ENCODE measurements at places on chromosomes 2 and 18. TPM values are rescaled to one million over a fixed set of nuclear protein-coding genes. Genes with fewer than 3 reads are reported as not detected.

GRCh38 chr2:191757208-191757607 lies 79.3 kb downstream of the NABP1 start:
- no peaks in the 10 kb centered on the region for H3K27me3 ChIP-seq
- DNase-seq = no peak
- H3K4me3 ChIP-seq = no peak overlapping the region
- H3K36me3 ChIP-seq = no peaks in the 10 kb centered on the region
- H3K27ac ChIP-seq = no peak overlapping the region
- peaks cover 3% of the 10 kb centered on the region for H3K4me1 ChIP-seq

GRCh38 chr2:2107141-2107540 lies 223.9 kb downstream of the MYT1L start:
- H3K36me3 ChIP-seq = no peaks in the 10 kb centered on the region
- H3K27me3 ChIP-seq = no peaks in the 10 kb centered on the region
- no peaks in the 10 kb centered on the region for H3K4me1 ChIP-seq
- no peak overlapping the region for H3K27ac ChIP-seq
- DNase-seq = no peak

- no peaks in the 10 kb centered on the region for H3K36me3 ChIP-seq
- no peak overlapping the region for H3K27ac ChIP-seq
- H3K4me3 ChIP-seq = no peak overlapping the region
- peak; percentile 40 for DNase-seq
- H3K27me3 ChIP-seq = no peaks in the 10 kb centered on the region
These were observed 175.1 kb downstream of the GALNT1 start for GRCh38 chr18:35756506-35757117.

DNA sequence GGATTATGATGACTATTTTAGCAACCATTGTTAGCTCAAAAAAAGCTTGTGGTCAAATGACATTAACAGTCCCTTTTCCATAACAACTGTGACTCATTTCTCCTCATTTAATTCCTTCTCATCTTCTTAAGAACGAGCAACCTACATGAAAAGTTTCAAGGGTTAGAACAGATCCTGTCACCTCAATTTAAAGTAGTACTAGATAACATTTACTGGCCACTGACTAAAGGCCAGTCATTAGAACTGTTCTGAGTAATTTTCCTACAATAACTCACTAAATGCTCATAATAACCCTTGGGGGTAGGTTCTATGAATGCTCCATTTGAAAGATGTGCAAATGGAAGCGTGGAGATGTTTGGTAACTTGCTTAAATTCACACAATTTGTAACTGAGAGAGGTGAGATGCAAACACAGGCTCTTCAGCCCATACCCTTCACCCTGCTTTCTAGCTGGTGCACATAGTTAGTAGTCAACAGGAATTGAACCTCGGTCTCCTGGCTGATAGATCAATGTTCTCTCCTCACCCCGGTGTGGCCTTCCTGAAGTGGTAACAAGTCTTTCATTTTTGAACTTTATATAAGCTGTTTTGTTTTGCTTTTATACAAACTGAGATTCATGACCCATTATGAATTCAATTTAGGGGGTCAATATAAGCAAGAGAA lies 212.5 kb downstream of the SETBP1 start:
- no peak overlapping the region for H3K27ac ChIP-seq
- no peaks in the 10 kb centered on the region for H3K36me3 ChIP-seq
- DNase-seq = no peak
- H3K27me3 ChIP-seq = no peaks in the 10 kb centered on the region

DNA sequence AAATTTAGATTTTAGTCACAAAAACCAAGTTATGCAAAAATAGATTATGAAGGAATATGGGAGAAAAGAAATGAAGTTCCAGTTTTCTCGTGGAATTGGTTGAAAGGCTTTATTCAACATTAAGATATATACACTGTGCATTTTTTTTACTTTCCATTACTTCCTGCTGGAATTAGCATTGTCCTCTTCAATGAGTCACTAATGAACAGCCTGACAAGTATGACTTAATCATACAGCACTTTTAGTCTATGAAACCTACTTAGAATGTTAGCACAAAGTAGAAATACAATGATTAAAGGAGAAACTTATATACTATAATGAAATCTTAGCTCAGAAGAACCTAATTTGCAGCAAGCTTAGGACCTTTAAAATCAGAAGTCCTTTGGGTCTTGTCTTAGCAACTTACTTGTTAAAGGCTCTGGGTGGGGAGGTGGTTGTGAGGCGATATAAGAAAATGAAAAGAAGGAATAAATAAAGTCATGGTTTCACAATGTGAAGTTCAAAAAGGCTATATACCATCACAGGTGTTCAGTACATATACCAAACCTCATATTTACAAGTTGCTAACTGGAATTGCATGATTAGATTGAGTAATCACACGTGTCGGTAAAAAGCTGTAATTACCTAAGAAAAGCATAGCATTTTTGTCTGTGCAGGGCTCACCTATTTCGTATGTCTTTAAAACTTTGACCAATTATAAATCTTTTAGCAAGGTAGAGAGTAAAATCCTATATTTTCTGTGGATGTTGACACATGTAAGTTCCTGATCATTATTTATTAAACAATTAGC lies 236.8 kb downstream of the CAMKMT start:
- no peaks in the 10 kb centered on the region for H3K36me3 ChIP-seq
- H3K4me3 ChIP-seq = no peak overlapping the region
- H3K27ac ChIP-seq = no peak overlapping the region
- DNase-seq = no peak
- H3K27me3 ChIP-seq = no peaks in the 10 kb centered on the region
- H3K4me1 ChIP-seq = no peaks in the 10 kb centered on the region

- H3K27me3 ChIP-seq = no peaks in the 10 kb centered on the region
- H3K4me1 ChIP-seq = no peaks in the 10 kb centered on the region
- DNase-seq = peak; percentile 65
- no peak overlapping the region for H3K4me3 ChIP-seq
- H3K36me3 ChIP-seq = no peaks in the 10 kb centered on the region
- no peak overlapping the region for H3K27ac ChIP-seq
These were observed 22.2 kb upstream of the ITSN2 start for GRCh38 chr2:24382363-24383073.

GRCh38 chr2:21710496-21710895 lies 586.7 kb downstream of the TDRD15 start:
- H3K27me3 ChIP-seq = no peaks in the 10 kb centered on the region
- H3K36me3 ChIP-seq = no peaks in the 10 kb centered on the region
- H3K4me3 ChIP-seq = no peak overlapping the region

GRCh38 chr18:44036501-44036900 lies 644.2 kb upstream of the SETBP1 start:
- no peaks in the 10 kb centered on the region for H3K4me1 ChIP-seq
- DNase-seq = no peak
- no peaks in the 10 kb centered on the region for H3K27me3 ChIP-seq

GRCh38 chr18:58021504-58021903 lies 22.5 kb upstream of the NEDD4L start:
- no peak overlapping the region for H3K4me3 ChIP-seq
- DNase-seq = no peak
- H3K27ac ChIP-seq = no peak overlapping the region
- H3K36me3 ChIP-seq = no peaks in the 10 kb centered on the region

DNA sequence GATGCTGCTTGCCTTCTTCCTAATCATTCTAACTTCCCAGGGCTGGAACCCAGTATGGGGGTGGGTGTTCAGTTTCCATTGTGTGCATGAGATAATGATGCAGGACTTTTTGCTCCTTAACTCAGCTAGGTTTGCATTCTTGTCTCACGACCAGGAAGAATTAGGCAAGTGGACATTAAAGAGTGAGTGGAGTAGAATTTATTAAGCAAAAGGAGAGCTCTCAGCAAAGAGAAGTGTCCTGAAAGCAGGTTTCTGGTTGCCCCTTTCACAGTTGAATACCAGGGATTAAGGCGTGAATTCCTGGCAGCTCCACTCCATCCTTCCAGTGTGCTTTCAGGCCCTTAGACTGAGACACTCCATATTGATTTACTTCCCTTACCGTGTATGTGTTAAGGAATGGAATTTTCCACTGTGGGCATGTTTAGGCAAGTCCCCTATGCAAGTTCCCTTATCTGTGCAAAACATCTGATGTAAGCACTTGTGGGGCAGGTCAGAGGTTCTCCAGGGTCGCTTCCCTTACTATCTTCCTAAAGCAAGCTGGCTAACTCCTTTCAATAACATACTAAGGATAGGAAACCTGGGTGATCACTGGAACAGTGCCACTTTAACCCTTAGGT lies 126.5 kb downstream of the GPR39 start:
- DNase-seq = no peak
- H3K4me3 ChIP-seq = no peak overlapping the region
- no peaks in the 10 kb centered on the region for H3K36me3 ChIP-seq
- H3K27me3 ChIP-seq = no peaks in the 10 kb centered on the region
- no peak overlapping the region for H3K27ac ChIP-seq

DNA sequence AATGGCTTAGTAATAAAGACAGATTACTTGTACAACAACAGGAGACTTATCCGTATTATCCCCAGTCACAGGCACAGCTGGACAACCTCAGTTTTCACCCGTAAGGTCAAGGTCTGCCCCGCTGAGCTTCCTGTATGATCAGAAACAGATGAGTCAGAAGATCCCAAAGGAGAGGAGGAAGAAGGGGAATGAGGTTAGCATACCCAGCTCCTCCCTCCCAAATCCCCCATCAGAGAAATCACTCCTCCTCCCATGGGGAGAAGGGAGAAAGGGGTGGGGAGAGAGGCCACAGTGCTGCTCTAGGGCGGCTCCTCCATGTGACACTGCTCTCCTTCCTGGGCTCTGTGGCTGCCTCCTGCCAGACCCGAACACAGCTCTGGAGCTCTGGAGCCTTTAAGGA lies 53.8 kb upstream of the SPTBN1 start:
- H3K4me1 ChIP-seq = no peaks in the 10 kb centered on the region
- no peaks in the 10 kb centered on the region for H3K27me3 ChIP-seq
- DNase-seq = no peak
- no peak overlapping the region for H3K4me3 ChIP-seq

DNA sequence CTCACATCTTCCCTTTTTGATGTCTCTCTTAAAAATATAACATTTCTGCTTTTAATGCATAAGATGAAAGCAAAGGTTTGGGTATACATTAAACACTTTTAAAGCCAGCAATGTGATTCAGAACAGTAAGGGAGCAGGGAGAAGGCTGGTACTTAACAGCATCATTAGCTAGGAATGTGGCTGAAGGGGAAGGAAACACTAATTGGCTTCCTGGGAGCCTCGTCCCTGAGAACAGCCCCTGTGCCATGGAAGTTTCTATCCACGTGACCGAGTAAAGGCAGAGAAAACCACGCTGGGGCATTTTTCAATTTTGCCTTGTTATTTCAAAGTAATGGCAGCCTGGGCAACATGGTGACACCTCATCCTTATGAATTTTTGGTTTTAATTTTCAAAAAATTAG lies 109.2 kb upstream of the GPC1 start:
- no peaks in the 10 kb centered on the region for H3K27me3 ChIP-seq
- no peaks in the 10 kb centered on the region for H3K36me3 ChIP-seq
- H3K27ac ChIP-seq = no peak overlapping the region
- no peak for DNase-seq

- peak overlapping the region; percentile 61 for H3K27ac ChIP-seq
- peaks cover 11% of the 10 kb centered on the region for H3K36me3 ChIP-seq
- DNase-seq = no peak
- H3K4me3 ChIP-seq = peak overlapping the region; percentile 70
These were observed 725 bp downstream of the SLC66A2 start for GRCh38 chr18:79950515-79951341.

GRCh38 chr2:22282916-22283315 lies 1102.1 kb upstream of the KLHL29 start:
- H3K4me1 ChIP-seq = no peaks in the 10 kb centered on the region
- DNase-seq = no peak
- H3K27me3 ChIP-seq = no peaks in the 10 kb centered on the region
- no peaks in the 10 kb centered on the region for H3K36me3 ChIP-seq

DNA sequence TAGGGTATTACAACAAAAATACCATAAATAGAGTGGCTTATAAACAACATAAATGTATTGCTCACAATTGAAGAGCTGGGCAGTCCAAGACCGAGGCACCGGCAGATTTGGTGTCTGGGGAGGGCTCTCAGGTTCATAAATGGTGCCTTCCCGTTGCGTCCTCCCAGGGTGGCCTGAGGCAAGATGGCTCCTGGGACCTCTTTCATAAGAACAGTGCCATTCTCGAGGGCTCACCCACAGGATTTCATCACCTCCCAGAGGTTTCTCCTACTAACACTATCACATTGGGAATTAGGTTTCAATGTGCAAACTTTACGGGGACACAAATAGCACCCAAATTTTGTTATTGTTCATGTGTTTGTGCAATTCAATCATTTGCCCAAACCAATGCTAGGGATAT lies 793.5 kb upstream of the HS6ST1 start:
- H3K4me3 ChIP-seq = no peak overlapping the region
- no peaks in the 10 kb centered on the region for H3K4me1 ChIP-seq
- H3K27me3 ChIP-seq = 0 out of 2 replicates have a peak, but pooled peaks cover 4% of the 10 kb centered on the region
- H3K36me3 ChIP-seq = no peaks in the 10 kb centered on the region
- no peak for DNase-seq
- no peak overlapping the region for H3K27ac ChIP-seq

DNA sequence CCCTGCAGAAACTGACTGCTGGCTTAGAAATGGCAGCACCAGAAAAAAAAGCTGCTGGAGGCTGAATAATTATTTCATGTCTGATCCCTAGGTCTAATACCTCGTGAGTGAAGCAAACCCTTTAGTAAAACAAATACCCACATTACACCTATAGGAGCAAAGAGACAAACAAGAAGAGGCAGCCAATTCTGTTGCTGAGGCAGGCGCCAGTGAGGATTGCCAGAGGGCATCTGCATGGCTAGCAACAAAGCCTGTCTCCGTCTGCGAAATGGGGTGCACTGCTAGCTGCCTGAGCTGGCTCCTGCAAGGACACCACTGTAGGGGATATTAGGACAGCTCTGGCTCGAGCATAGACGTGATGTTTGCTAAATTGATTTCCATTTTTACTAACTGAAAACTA lies 509.7 kb downstream of the TDRD15 start:
- DNase-seq = no peak
- H3K4me1 ChIP-seq = no peaks in the 10 kb centered on the region
- H3K27ac ChIP-seq = no peak overlapping the region
- no peaks in the 10 kb centered on the region for H3K27me3 ChIP-seq
- no peak overlapping the region for H3K4me3 ChIP-seq

Gene NAT8
- not detected for total RNA-seq

Gene WNT10A
- total RNA-seq = 1.5 TPM

Gene AGXT
- total RNA-seq = 0.34 TPM

Gene ZNF516
- total RNA-seq = 32.0 TPM

Gene PPM1G
- total RNA-seq = 140 TPM

Gene CHRND
- total RNA-seq = not detected

Gene PNPT1
- 31.7 TPM for total RNA-seq

Gene PDE1A
- total RNA-seq = 0.12 TPM
